ENCODE measurements at places on chromosomes 3 and 15.

DNA sequence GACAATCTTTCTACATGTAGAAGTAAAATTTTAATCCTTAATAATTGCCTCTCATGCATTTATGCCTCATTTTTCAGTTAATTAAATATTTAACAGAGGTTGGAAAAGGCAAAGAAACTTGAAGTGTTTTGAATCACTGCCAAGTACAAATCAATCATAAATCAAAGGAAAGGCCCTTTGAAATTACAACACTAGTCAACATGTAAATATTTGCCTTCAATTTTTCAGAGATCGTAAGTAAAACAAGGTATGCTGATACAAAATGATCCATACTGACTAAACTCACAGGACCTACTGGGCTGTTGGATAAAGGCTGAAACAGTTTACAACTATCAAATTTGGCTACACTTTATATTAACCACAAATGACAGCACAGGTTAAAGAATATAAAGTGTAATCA is 33.9 kb downstream of the ZBBX start:
- DNase-seq: no peak

DNA sequence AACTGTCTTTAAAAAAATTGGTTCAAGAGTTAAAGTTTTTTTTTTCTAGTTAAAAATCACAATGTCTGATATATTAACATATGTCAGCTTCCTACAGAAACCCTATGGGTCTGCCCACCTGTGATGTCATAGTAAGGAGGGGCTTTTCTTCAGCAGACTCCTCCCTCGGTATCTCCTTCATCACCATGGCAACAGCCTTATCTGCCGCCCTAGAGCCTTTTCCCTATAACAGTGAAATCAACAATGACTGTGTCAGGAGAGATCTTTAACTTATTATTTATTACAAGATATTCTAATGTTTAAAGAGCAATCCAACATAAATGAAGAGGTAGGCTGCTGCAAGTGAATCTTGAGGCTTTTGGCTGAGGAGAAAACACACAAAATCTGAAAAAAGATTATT is 138.7 kb downstream of the PEX5L start:
- DNase-seq: peak; percentile 19

DNA sequence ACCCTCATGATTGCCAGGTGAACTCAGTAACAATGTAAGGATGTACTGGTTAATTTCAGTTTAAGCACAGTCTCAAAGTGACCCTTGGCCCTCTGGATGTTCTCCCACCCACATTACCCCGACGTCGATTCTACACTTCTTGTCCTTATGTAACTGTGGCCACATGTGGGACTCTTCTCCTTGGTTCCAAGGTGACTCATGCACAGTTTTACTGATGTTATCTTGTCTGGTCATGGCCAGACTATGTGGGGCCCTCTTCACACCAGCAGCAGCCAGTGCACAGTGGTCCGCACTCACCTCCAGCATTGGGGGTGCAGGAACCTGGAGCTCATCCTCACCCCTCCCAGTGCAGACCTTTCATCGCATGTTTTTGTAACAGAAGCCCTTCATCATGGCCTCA is 519.4 kb downstream of the OCA2 start:
- DNase-seq: no peak

GRCh38 chr15:73273181-73274002 is 95.4 kb downstream of the HCN4 start:
- DNase-seq: peak; percentile 48

DNA sequence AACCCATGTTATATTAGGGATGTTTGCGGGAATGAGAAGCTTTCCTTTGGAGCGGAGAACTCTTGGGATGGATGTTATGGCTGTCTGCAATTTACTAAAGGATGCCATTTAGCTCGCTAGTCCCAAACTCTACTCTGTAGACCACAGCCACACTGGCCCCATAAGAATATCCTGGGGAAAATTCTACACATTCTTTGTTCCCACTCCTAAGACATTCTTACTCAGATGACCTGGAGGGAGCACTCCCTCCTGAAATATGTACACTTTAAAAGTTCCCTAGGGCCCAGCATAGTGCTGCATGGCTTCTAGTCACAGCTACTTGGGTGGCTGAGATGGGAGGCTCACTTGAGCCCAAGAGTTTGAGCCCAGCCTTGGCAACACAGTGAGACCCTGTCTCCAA is 288.7 kb upstream of the RORA start:
- no peak for DNase-seq

Measured in GM10248 (cell line).